ENCODE measurements at places on chromosomes 11 and 22.

- no peak for DNase-seq
Measured at GRCh38 chr11:76653674-76654284, 16.8 kb downstream of the LRRC32 start.

- DNase-seq: no peak
Measured at GRCh38 chr11:81497202-81497804, 1236.4 kb downstream of the FAM181B start.

GRCh38 chr22:39098576-39098975, 1.5 kb downstream of the APOBEC3H start:
- no peak for DNase-seq

- no peak for DNase-seq
Measured at GRCh38 chr22:20645954-20646353, 128.0 kb upstream of the SERPIND1 start.

- no peak for DNase-seq
Measured at GRCh38 chr11:35343033-35343598, 76.2 kb downstream of the SLC1A2 start.
